Head of caudate nucleus (tissue), 42 donors: ENCODE measurements at places on chromosomes 13 and 19.

GRCh38 chr13:50766013-50766412, 77.5 kb downstream of the DLEU7 start:
- DNase-seq: peak; percentile 47

- DNase-seq: no peak
Observed at GRCh38 chr13:110301606-110302553, 5.1 kb downstream of the COL4A1 start.

- DNase-seq: no peak
Observed at GRCh38 chr13:59829690-59830089, 334.0 kb downstream of the DIAPH3 start.

DNA sequence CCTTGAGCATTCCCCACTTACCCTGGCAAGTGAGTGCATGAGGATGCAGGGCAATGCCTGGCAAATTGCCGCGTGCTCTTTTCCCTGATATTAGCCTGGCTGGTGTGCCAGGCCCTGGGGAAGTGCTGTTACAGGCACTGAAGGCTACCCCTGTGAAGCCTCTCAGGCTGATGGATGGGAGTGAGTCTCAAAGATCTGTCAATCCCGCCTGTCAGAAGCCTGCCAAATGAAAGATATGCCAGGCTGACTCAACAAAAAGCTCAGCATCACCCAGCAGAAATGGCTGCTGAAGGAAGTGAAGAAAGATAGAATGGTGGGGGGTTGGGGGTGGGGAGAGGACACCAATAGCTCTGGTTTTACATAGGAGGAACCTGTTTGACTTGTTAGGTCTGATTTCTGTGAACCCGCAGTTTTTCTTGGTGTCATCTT, 112.1 kb downstream of the LACC1 start:
- DNase-seq: no peak

- no peak for DNase-seq
Observed at GRCh38 chr13:42056146-42056545, 7.7 kb downstream of the DGKH start.

- no peak for DNase-seq
Observed at GRCh38 chr13:104671901-104672300, 1605.7 kb upstream of the SLC10A2 start.

GRCh38 chr19:11452620-11453310, 17.3 kb downstream of the PRKCSH start:
- no peak for DNase-seq

DNA sequence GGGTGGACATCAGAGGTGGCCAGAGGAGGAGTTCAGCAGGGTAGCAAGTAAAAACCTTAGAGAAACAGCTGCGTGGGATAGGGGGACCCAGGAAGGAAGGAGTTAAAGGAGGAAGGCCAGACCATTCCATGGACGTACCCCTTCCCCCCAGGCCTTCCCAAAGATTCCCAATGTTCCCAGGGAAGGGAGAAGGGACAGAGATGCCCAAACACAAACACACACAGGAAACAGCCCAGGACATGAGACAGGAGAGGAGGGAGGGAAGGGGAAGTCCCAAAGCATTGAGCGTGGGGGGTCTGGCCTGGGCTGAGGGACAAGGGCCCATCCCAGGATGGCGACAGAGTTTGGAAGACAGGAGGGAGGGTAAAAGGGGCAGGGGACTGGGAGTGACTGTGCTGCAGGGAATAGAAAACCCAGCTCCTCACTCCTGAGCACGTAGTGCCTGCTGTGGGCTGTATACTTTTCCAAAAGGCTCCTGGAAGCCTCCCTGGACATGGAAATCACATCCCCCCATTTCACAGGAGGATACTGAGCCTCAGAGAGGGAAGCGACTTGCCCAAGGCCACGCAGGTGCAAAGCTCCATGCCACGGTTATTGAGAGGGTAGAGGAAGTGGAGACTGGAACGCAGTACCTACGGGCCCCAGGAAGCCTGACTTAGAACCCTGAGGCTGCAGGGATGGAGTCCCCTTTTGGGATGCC, 1.1 kb downstream of the SYDE1 start:
- DNase-seq: no peak

GRCh38 chr19:51427201-51427600, 9.8 kb upstream of the SIGLEC10 start:
- no peak for DNase-seq

DNA sequence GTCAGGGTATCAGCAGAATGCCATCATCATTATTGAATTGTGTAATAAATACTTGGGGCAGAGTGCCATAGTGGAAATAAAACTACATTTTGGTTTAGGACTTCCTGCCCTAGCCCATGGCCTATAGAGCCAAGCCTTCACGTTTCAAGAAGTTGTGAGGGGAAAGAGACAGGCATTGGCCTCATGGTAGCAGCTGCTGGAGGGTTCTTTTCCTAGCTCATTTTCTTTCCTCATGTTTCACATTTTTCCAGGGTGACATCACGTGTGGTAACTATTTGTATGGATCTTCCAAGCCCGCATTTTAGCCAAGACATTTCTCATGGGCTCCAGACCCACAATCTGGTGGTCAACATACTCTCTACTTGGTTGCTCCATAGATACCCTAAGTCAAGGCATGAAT, 80.4 kb downstream of the LRCH1 start:
- no peak for DNase-seq

GRCh38 chr13:104871456-104871855, 1664.0 kb downstream of the EFNB2 start:
- no peak for DNase-seq

- DNase-seq: no peak
Observed at GRCh38 chr13:113845723-113846635, 17.9 kb downstream of the GAS6 start.

- no peak for DNase-seq
Observed at GRCh38 chr13:35309706-35310105, 166.8 kb downstream of the MAB21L1 start.

DNA sequence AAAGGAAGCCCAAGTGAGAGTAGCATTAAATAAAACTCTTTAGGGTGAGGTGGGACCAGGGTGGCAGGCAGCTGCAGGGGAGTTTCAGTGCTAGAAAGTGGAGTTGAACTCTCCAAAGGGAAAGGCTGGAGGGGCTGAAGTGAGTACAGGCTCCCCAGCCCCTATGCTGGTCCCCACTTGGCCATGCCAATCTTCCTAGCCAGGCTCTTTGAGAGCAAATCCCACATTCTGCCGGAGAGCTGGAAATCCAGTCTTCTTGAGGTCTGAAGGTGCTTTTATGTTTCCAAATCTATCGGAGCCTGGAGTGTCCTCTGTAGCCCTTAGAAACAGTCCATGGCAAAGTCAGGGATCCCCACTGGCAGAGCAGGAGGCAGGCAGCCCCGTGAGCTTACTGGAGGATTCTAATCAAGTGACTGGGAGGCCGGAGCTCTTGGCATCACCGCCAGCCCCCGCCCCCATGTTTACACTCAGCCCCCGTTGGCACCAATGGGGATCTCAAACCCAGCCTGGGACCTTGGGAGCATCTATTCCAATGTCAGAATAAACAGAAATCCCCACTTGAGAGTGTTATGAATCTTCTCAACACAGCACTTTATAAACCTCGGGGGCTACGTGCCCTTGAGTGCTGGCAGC, 18.3 kb downstream of the ZNF536 start:
- no peak for DNase-seq

- DNase-seq: peak; percentile 89
Observed at GRCh38 chr19:35268536-35269437, at the start of gene USF2. Gene USF2 (plus strand): TSS chr19:35268962. CDS start chr19:35269102, 140 bp downstream.

DNA sequence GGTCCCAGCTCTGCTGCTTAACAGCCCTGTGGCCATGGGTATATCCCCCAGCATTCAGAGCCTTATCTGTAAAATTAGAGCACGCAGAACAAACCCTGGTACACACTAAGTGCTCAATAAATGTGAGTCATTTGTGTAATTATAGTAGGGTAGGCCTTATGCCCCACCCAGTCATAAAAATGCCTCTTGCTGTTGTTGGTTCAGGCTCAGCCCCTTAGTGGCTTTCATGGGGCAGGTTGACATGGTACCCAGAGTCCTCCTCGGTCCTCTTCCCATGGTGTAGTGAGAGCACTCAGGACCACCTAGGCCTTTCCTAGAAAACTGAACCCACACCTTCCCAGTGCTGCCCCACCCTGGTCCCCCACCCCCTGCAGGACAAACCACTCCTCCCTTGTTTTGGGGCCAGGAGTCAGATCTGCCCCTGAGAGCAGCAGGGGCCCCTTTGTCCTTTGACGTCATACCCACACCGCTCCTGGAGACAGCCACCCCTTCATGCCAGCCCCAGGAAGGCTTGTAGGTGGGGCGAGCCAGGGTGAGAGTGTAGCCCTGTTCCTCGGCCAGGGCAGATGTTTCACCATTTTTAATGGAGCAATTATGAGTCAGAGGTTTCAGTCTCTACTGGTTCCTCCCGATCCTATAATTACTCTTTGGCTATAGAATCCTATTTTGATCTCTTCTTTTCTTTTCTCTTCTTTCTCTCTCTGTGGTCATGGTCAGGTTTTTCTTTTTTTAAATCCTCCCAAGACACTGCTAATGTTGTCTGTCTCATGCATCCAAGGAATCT, 36.8 kb downstream of the ACTN4 start:
- no peak for DNase-seq

DNA sequence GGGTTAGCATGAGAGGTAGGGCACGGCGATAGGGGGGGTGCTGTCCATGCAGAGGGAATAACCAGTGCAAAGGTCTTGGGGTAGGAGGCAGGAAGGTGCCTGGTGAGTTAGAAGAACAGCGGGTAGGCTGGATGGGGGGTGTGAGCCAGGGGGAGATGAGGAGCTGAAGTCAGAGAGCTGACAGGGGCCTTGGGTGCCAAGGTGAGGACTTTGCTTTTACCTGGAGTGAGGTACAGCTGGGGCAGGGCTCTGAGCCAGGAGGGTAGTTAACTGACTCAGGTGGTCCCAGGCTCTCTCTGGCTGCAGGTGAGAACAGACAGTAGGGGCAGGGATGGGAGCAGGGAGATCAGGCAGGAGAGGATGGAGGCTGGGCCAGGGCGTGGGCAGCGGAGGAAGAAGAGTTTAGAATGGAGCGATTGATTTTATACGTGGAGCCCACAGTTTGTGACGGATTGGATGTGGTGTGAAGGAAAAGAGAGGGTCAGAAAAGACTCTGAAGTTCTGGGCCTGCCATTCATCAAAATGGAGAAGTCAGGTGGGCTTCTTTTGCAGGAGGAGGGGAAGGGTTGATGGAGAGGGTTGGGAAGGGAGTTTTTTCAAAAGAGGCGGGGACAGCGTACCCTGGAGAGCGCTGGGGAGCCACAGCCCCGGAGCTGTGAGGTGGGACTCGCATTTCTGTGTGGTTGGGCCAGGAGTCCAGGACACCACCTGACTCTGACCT, 1.2 kb upstream of the GRAMD1A start:
- no peak for DNase-seq

- peak; percentile 74 for DNase-seq
Observed at GRCh38 chr19:16645140-16645539, 14.8 kb downstream of the SMIM7 start.

DNA sequence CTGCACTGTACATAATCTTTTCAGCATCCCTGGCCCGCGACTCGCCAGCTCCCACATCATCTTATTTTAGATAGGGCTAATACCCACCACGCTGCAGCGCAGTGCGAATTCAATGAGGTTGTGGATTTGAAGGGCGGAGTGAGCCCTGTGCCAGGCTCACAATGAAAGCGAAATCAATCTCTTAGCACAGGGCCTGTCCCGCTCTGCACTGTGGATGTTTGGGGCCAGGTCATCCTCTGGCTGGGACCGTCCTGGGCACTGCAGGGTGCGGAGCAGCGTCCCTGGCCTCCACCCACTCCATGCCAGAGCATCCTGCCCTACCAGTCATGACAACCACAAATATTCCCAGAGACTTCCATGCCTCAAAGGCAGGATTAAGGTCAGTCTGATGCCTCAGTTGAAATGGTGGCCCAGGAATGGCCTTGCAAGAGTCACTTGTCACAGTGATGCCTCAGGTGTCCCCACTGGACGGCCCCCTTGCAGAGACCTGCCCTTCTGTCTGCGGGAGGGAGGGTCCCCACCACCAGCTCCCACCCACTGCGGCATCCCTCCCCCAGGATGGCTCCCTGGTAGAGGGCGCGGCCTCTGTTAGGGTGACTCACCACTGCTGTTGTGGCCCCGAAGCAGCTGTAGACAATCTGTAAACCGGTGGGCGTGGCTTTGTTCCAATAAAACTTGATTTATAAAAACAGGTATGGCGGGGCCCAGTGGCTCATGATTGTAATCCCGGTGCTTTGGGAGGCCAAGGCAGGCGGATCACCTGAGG, 5.6 kb downstream of the UHRF1 start:
- DNase-seq: no peak

DNA sequence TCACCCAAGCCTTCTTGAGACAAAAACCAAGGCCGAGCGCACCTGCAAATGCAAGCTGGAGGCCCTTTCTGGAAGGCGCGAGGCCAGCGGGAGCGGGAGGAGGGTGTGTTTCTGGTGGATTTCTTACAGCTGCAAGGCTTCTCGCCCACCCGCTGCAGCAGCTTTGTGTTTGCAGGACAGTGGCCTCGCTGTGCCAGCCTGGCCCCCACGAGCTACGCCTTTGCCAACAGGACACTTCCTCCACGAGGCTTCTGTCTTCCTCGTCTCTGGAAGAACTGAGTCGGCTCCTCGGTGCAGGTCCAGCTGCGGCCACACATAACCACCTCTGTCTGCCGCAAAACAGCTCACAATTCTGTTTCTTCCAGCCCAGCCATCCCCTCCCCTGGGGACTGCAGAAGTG, 10.1 kb downstream of the ATCAY start:
- peak; percentile 21 for DNase-seq

- no peak for DNase-seq
Observed at GRCh38 chr19:55684946-55685681, 10.1 kb downstream of the EPN1 start.

DNA sequence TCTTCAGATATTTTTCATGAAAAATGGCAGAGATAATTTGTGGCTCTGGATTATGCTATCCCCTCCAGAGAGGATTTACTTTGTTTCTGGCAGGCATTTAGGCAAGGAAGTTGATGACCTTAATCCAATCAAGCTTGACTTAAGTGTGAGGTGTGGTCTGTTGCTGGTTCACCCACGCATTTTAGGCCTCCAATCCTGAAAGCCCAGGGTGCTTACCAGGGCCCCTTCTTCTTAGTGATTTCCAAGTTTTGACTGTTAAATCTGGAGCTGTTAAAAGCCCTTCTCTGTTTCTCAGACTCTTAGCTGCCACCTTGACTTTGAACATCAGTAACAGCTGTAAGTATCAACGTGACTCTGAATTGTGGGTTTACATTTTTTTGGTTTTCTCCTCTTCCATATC, 161.8 kb downstream of the DNAJC15 start:
- no peak for DNase-seq

- no peak for DNase-seq
Observed at GRCh38 chr13:35925669-35926068, 205.5 kb downstream of the DCLK1 start.

DNA sequence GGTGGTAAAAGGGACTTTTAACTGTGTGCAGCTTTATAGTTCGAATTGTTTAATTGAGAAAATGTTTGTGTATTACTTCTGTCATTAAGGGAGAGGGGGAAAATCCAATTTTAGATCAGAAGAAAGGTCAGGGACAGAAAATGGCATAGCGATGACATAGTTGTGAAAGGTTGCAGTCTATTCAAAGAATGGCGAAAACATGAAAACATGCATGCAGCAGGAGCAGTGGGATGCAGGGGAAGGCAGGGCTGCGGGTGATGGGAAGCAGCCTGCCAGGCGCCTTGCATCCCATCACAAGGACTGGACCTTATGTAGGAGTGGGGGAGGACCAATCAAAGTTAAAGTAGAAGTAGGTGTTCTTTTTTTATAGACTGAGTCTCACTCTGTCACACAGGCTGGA, 125.9 kb downstream of the CDK8 start:
- DNase-seq: no peak
